Stimulated activated naive B cell treated with anti-CD40 and anti-IgM and Interleukin-4, amounts not matched to agents 10 μg/mL and 1 μg/mL and 100 μg/mL, for 72 hours (primary cell): ENCODE measurements at places on chromosomes 6 and 20.

DNA sequence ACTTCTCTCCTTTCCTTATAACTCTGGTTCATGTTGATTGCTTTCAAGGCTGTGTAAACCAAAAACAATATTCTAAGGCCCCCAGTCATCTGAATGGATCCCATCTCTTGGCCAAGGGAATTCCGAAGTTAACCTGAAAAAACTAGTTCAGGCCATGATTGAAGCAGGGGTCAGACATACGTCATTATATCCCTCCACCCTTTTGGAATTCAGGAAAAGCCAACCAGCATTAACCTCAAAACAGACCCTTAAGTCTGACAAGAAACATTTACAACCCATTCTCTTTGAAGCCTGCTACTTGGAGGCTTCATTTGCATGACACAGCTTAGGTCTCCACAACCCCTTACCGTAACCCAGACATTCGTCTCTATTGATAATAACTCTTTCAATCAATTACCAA, 39.7 kb downstream of the SLC26A8 start:
- DNase-seq, result no peak

- DNase-seq, result no peak
Observed at GRCh38 chr20:31497838-31498540, 16.3 kb upstream of the HM13 start.

DNA sequence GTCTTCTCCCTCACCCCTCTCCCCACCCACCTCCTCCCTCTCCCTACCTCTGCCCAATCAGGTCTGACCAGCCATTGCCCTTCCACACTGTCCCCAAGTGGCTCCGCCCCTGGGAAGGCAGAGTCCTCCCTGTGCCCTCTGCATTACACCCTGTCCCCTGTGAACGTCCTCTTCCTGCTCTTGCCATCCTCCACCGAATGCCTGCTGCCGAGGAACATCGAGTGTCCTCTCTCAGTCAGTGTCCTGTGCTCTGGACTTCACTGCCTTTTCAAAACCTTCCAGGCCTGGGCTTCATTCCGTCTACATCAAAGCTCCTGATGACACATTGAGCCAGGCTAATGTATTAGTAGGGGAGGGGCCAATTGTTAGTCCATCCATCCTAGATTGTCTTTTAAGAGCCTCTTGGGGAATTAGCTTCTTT, 3.3 kb upstream of the PACSIN1 start:
- DNase-seq, result no peak

- peak; percentile 4 for DNase-seq
Observed at GRCh38 chr6:38234934-38235682, 404.6 kb downstream of the BTBD9 start.

GRCh38 chr6:167850782-167851181, 24.1 kb downstream of the AFDN start:
- no peak for DNase-seq
